ENCODE measurements at places on chromosomes 5 and 9.

DNA sequence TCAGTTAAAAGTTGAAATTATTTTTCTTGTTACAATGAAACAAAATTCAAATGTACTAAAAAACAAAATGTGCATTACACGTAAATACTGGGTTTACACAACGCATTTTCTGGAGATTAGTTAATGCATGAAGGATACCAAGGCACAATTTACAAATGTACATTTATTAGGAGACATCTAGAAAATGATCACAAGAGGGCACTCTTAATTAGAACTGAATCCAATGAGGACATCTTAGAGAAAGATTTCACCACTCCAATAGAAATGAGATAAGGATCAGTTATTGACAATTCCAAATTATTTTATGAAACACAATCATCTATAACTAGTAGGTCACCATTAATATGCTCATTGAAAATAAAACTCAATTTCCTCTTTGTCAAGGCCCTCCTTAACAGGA is 36.6 kb upstream of the CDH12 start:
- peak; percentile 57 for DNase-seq

DNA sequence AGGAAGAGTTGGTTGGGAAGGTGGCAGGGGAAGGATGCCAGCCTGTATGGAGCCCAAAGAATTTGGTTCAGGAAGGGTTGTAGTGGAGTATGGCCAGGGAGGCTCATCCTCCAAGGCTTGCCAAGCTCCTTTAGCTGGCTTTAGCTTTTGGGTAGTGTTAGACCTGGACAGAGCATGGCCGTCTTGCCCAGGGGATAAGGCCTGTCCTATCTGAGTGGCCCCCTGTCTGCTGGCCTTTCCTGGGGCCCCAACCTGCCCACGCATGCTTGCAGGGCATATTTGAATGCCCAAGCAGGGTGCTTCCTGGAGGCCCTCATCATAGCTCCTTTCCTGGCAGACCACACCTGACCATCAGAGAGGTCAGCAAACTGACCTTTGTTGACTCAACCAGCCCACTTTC is 227.7 kb downstream of the CDH12 start:
- DNase-seq, result no peak

GRCh38 chr5:147427521-147428401 is 82.1 kb downstream of the DPYSL3 start:
- no peak for DNase-seq

GRCh38 chr5:108367679-108368334 is 14.1 kb downstream of the FBXL17 start:
- no peak for DNase-seq

GRCh38 chr5:5132693-5133295 is 7.3 kb upstream of the ADAMTS16 start:
- no peak for DNase-seq

- no peak for DNase-seq
Observed at GRCh38 chr9:1198085-1198484, 147.9 kb downstream of the DMRT2 start.

- no peak for DNase-seq
Observed at GRCh38 chr5:169914766-169915165, 65.5 kb downstream of the INSYN2B start.

GRCh38 chr5:172568308-172568910 is 72.7 kb upstream of the NEURL1B start:
- DNase-seq, result no peak

DNA sequence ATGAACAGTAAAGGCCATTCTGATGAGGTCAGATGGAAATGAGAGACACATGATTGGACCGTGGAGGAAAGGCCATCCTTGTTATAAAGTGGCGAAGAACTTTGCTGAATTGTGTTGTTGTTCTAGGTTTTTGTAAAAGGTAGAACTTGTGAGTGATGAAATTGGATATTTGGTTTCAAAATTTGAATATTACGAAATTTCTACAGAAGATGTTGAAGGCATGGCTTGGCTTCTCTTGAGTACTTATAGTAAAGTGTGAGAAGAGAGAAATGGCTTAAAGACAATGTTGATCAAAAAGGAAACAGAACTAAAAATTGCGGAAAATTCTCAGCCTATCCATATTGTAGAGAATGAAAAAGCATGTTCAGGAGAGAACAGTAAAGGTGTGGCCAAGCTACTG is 166.6 kb upstream of the S1PR3 start:
- DNase-seq, result no peak

DNA sequence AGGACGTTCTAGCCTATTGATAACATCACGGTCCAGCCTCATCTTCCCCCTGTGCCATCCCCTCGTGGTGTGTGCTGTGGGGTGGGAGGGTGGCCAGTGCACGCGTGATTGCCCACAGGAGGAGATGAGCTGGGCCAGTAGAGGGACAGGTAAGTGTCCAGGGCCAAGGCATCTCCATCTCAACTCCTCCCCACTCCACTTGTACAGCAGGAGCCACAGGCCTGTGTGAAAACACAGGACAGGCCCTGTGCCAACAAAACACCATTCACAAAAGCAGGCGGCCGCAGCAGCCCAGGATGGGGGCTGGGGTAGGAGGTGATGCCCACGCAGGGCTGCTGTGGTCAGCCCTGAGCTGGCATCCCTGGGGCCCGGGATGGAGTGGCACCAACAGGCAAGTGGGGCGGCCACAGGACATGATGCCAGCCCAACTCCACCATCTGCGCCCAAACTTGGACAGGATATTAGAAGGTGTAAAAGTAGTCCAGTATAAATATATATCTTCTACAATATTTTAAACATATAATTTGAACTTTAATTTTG is 32.6 kb downstream of the TPPP start:
- DNase-seq, result no peak

DNA sequence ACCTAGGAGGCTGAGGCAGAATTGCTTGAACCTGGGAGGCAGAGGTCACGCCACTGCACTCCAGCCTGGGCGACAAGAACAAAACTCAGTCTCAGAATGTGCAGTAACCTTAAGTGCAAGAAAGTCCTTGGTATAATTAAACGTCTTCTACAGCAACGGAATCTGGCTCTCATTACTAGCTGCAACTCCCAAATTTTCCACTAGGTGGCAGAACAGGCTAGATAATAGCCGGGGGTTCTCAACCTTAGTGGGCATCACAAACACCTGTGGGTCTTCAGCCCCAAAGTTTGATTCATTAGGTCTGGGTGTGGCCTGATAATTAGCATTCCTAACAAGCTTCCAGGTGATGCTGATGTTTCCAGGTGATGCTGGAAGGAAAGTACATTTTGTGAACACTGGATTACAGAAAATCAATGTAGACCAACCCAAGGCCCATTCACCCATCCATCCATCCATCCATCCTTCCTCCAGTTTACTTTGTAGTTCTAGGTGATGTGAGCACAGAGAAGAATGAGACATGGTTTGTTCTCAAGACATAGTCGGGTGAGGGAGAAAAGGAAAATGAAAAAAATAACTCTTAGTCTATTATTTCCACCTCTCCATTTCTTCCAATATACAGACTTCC is 37.3 kb downstream of the FBXW2 start:
- DNase-seq, result peak; percentile 9

GRCh38 chr5:30600892-30601291 is 592.6 kb upstream of the CDH6 start:
- DNase-seq, result no peak

- DNase-seq, result no peak
Observed at GRCh38 chr5:143920772-143921171, 108.8 kb downstream of the HMHB1 start.

DNA sequence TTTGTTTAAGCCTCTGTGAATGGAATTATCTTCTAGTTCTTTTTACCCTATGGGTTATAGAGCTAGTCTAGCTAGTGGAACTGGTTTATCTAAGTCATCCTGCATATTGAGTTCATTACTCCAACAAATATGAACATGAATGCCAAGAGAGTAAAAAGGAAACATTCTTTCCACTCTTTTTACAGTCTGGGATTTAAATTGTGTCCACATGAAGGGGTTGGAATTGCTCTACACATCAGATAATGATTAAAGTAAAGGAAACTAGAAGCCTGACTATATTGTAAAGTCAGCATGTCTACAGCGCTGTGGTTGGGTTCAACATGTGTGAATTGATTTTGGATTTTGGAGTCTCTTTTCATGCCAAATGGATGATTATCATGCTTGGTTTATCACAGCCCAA is 173.1 kb downstream of the CCDC171 start:
- no peak for DNase-seq

GRCh38 chr5:14035859-14036503 is 91.5 kb upstream of the DNAH5 start:
- DNase-seq, result no peak

- DNase-seq, result no peak
Observed at GRCh38 chr5:147874910-147875367, 3.6 kb upstream of the SCGB3A2 start.

DNA sequence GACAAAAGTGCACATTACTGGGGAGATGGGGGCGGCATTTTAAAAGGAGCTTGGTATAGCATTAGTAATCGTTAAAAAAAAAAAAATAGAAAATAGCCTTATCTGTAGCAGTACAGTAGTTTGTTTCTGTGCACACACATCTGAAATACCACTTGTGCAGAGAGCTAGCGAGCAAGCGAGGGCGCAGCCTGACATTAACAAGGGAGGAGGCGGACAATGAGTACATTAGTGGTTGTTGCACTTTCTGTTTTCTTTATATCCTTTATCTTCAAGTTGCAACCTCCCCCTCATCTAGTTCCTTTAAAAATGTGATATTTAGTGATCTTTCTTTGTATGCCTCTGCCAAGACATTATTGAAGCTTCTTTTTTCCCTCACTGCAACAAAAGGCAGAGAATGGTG is 880 bp upstream of the PTPDC1 start:
- DNase-seq, result no peak

DNA sequence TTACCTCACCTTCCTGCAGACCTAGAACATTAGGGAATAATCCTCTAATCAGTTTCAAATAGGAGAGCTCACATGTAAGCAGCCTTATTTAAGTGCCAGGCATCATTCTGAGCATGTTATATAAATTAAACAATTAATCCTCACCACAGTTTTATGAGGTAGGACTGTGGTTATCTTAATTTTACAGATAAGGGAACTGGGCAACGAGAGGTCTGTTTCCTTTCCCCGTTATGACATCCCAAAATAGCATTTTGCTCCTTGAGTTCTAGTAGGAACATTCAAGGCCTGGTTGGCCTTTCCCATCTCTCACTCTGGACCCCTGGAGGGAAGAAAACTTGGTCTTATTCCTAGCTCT is 19.1 kb upstream of the IFNB1 start:
- no peak for DNase-seq

GRCh38 chr5:123209502-123210027 is 120.5 kb downstream of the PRDM6 start:
- DNase-seq, result no peak

- DNase-seq, result no peak
Observed at GRCh38 chr9:126979461-126979860, 64.9 kb downstream of the RALGPS1 start.

GRCh38 chr5:177972613-177973012 is 23.4 kb downstream of the PROP1 start:
- no peak for DNase-seq

DNA sequence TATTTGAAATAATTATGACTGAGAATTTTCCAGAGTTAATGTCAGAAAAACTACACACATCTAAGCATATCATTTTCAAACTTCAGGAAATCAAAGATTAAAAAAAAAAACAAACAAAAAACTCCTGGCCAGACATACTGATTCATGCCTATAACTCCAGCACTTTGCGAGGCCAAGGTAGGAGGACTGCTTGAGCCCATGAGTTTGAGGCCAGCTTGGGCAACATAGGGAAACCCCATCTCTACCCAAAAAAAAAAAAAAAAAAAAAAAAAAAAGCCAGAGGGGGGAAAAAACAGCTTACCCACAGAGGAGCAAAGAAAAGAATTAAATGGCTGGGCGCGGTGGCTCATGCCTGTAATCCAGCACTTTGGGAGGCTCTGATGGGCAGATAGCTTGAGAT is 22.4 kb downstream of the EFCAB9 start:
- no peak for DNase-seq

GRCh38 chr9:128361986-128362646 is 9.1 kb upstream of the URM1 start:
- DNase-seq, result peak; percentile 68

DNA sequence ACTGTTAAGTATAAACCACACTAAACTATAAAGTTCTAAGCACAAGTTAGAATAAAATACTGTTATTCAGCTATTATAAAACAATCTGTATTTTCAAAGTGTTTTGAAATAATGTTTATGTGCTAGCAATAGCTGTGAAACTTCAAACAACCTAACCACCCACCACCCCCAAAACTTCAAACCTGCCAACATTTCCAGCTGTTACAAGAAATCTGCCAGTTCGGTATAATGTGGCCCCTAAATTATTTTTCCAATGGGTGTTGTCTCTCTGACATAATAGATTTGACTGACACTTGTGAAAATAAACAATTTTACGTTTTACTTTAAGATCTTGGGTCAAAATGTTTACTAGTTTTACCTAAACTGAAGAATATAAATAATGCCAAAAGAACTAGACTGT is 24.7 kb downstream of the MAPKAP1 start:
- no peak for DNase-seq

GRCh38 chr5:15500325-15501001 is 483 bp downstream of the FBXL7 start:
- no peak for DNase-seq

DNA sequence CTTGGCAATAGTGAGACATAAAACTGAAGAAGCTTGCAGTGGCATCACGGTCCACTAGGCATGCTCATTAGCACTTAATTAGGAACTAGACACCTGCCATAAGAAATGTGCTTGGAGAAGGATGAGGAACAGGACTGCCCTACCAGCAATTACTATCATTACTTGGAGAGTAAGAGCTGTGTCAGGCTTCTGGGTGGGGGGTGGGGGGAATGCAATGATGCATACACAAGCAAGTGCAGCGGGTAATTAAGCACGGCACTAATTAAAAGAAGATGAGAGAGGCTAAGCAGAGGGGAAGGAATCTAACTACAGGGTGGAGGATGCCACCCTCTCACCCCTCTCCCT is 53.1 kb downstream of the TLE1 start:
- no peak for DNase-seq

DNA sequence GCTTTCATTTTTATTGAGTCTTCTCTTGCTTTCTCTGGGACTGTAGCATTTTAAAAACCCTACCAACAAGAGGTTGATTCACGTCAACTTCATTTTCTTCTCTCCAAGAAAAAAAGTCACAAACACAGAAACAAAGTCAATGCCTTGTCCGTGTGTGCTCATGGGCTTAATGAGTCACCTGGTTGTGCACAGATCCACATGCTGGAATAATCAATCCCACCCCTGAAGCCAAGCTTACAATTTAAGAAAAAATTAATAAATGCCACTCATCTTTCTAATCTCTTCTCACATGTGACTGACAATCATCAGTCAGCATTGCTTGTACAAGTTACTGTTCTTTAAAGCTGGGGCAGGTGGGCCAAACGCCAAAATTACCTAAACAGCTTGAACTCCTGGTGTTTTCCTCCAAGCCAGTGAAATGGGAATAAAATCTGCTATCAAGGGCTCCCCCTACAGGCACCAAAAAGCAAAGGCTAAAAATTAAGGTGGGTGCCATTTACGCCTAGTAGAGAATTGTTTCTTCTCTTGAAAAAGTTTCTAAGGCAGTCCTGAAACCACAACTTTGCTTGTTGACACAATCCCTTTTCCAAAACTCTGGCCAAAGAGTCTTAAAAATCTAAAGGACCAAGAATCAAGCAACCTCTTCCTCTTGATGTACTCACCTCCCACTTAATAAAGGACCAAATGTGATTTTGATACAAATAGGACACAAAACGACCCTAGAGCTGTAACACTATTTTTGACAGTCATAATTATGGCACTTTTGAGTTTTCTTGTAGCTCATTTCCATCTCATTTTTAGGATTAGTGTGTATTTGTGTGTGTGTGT is 21.3 kb downstream of the TRMO start:
- DNase-seq, result peak; percentile 46

GRCh38 chr9:38756702-38757101 is 36.8 kb upstream of the FAM240B start:
- DNase-seq, result no peak
